ENCODE measurements at places on chromosomes 2 and 18. TPM values are rescaled to one million over a fixed set of nuclear protein-coding genes. Genes with fewer than 3 reads are reported as not detected.

DNA sequence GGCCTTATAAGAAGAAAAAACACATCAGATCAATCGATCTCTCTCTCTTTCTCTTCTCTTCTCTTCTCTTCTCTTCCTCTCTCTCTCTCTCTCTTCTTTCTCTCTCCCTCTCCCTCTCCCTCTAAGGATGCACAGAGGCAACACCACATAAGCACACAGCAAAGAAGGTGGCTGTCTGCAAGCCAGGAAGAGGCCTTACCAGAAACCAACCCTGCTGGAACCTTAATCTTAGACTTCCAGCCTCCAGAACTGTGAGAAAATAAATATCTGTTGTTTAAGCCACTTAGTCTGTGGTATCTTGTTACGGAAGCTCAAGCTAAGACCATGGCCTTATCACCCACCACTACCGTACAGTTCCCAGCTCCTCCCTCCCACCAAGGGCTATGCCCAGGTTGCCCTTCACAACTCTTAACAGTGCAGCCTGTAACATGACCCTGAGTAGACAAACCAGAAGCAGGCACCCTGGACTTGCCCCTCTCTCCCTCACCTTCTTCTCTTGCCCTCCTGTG, 25.2 kb upstream of the TMEM237 start:
- DNase-seq = no peak

DNA sequence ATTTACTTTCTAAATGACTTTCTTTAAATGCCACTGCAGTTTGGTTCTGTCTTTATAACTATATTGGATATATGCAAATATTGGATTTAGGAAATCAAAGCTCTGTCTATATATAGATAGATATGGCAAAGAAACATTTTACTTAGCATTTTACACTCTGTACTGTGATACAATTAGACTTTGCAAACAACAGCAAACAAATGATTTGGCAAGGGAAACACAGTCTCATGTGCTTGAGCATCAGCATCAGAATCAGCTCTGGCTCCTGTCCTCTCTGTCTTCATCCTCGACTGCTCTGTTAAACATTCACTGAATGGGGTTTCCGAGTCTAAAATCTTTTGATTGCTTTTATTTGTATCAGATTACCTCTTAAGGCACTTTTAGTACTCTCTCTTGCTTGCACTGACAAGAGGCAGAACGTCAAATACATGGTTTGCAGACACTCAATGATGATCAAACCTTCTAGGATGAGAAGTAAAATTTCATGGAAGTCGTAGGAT, 176.8 kb upstream of the LRP1B start:
- no peak for DNase-seq

DNA sequence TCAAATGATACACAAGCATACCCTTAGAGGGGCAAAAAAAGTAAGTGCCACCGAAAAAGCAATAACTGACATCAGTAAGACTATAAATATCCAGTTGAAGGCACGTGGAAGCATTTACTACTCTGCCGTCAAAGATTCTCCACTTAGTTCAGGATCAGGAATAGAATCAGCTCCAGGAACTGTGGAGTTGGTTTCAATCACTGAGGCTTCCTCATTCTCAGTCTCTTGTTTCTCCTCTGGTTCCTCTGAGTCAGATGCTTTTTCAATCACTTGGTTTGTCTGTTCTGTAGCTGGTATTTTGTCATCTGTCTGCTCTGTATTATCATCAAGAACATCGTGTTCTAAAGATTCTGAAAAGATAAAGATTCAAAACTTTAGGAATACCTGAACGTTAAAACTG, 72.2 kb downstream of the LNPK start:
- no peak for DNase-seq

DNA sequence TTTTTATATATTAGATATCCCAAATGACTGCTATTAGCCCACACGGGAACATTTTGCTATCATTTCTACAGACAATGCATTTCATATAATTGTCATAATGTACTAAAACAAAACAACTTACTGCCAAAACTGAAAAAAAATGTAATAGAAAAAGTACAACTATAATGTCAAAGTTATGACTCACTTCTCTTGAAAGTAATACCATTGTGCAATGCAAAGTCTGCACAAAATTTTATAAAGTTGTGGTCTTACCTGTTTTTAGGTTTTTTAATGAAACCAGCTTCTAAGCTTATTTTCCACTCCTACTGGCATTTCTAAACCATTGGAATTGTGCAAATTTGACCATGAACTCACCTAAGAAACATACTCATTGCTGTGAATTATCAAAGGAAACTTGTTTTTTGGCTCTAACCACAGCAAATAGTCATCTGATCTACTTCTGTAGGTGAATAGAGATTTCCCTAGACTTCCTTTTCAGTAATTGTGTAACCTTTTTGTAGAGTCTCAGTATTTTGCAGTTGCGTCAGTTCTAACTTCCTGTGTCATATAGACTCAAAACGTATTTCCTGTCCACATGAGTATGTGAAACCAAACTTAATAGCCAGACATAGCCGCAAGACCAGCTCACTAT, 31.9 kb upstream of the TFPI start:
- no peak for DNase-seq

NEU2 gene
- total RNA-seq = not detected

GRCh38 chr2:132915812-132916549, 246.0 kb upstream of the LYPD1 start:
- no peak for DNase-seq

DNA sequence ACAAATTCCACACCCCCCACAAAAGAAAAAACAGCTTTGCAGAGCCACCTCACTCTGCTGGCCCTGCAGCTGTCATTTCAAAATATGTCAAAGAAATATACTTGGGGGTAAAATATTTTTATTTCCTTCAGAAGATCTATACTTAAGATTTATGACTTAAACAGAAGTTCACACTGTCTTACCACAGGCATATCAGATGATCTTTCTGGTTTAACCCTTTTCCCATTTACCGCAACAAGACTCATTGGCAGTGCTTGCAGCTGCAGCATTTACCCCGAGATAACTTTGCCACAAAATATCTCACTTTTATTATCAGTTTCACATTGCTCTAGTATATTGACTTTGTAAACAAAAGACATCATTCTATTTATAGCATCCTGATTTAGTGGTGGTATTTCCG, 21.6 kb upstream of the SLC35G4 start:
- no peak for DNase-seq

- DNase-seq = peak; percentile 5
Observed at GRCh38 chr18:27378431-27379095, 193.5 kb upstream of the CHST9 start.

DNA sequence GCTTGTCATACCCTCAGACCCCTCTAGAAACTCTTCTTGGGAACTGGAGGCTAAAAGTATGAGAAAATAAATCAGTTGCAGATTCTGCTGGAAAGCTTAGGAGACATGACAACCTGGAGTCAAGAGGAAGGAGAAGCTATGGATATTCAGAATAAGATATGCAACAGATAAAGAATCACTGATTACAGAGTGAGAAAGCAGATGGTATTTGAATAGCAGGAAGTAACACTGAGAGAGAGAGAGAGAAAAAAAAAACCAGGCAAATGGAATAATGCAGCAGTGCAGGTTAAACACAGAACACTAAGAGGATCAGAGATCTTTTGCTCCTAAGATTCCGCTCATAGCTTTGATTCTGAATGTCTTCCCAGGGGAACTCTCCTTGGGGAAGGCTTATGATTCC, 1284.1 kb upstream of the NXPH2 start:
- DNase-seq = no peak

GRCh38 chr2:54143780-54144179, 28.4 kb downstream of the ACYP2 start:
- DNase-seq = no peak

- DNase-seq = no peak
Observed at GRCh38 chr2:24521162-24521857, 30.3 kb downstream of the NCOA1 start.

DNA sequence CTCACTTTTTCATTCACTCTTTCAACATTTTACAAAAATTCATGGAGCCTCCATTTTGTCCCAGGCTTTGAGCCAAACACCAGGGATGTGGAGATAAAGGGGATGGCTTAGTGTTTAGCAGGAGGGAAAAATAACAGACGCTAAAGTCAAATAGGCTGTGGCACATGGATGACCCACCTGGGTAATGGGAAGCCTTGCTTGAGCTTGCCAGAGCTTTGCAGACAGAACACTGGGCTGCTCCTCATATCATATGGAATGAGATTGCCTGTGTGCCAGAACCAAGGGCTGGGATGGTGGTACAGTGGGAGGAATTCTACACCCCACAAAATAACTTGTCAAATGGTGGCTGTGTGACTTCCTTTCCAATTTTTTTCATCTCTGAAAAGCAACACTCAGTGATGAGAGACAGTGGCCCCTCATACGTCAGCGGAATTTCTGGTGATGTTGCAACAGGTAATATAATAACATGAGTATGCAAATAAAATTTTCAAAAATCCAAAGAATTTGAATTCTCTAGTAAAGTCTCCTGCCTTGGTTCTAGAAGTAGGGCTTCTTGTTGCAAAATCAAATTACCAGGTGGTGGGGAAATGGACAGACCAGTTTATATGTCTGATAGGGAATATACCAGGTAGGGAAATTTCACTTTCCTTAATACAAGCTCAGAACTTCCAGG, 252.9 kb downstream of the CLIP4 start:
- DNase-seq = no peak

DNA sequence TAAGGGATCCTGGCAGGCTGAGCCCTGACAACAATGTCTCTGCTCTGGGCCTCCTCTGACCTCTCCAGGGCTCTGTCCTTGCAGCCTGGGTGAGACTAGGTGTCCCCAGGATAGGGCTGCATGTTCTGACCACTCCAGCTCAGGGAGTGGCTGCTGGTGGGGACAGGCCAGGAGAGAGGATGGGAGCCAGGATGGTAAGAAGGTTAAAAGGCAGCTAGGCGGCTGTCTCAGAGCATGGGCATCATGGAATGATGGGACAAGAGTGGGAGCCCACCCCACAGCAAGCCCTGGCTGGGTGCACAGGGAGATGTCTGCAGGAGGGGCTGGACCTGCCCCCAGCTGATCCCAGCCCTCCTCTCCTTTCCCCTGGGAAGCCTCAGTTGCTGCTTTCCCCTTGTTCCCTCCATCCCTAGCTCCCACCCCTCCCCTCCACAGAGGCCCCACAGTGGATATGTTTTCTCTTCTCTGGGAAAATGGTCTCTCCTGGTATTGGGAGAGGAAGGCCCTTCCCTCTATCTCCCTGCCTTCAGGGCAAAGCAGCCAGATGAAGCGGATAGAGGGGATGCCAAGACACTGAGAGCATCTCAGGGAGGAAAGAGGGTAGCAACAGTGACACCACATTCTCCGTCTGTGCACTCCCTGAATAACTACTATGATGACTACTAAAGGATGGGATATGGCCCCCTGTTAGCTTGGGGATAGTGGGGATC, 334.3 kb downstream of the DYSF start:
- no peak for DNase-seq

HS6ST1 gene
- 45.8 TPM for total RNA-seq

GRCh38 chr18:79940126-79940813, 11.2 kb downstream of the SLC66A2 start:
- no peak for DNase-seq

ONECUT2 gene
- total RNA-seq = 0.71 TPM

EDAR gene
- total RNA-seq = not detected

GRCh38 chr2:147375073-147375472, 469.8 kb upstream of the ACVR2A start:
- no peak for DNase-seq

DNA sequence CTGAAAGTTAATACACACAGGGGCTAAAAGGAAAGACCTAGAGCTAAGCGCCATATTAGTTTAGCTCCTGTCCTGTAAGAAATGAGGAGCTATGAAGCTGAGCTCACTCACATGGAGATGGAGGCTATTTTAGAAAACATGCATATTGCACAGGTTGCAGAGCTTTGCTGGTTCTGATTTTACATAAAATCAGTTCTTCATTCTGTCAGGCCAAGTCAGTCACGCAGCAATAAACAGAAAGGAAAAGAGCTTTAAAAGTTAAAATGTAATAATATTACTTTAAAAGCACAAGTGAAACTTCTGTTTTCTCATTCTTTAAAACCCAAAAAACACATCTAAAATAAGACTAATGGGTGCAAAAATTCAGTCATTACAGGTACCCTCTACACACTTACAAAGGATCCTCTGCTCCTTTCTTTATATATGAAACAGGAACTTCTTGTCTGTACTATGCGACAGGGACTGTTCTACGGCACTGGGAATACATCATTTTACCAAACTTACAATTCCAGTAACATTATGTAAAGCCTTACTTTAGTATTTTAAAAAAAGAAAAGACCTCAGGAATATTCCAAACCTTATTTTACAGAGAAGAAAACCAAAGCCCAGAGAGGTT, 113.8 kb downstream of the THADA start:
- no peak for DNase-seq

GRCh38 chr18:43590182-43590903, 313.1 kb upstream of the SYT4 start:
- DNase-seq = peak; percentile 19

CNTNAP5 gene
- not detected for total RNA-seq

- DNase-seq = no peak
Observed at GRCh38 chr2:144753416-144753815, 233.5 kb upstream of the ZEB2 start.
